ENCODE measurements at places on chromosomes 16 and 17. TPM values are rescaled to one million over a fixed set of nuclear protein-coding genes. Genes with fewer than 3 reads are reported as not detected.

The TMEM114 gene
- not detected for total RNA-seq

The ARHGDIG gene
- total RNA-seq, result 1.3 TPM

The XPO6 gene
- 54.8 TPM for total RNA-seq

The ABCC11 gene
- total RNA-seq, result not detected

The TLCD2 gene
- total RNA-seq, result 4.7 TPM

The GUCY2D gene
- total RNA-seq, result not detected

The LGALS9B gene
- not detected for total RNA-seq

The TNK1 gene
- total RNA-seq, result 3.0 TPM

The CD300H gene
- total RNA-seq, result not detected

The USP43 gene
- total RNA-seq, result not detected

The PPY gene
- total RNA-seq, result not detected

The TBX2 gene
- total RNA-seq, result 25.2 TPM

The ASGR1 gene
- total RNA-seq, result 1.2 TPM

The MYOCD gene
- 138 TPM for total RNA-seq

The ENO3 gene
- total RNA-seq, result 16.2 TPM

The WNT3 gene
- 0.67 TPM for total RNA-seq

The ASGR2 gene
- total RNA-seq, result 1.3 TPM

The TP53TG3B gene
- total RNA-seq, result not detected

All from gastroesophageal sphincter (tissue), 4 donors.